Activated T-cell treated with anti-CD3 and anti-CD28 coated beads, Interleukin-2, amount 50 U/mL, for 72 hours (primary cell): ENCODE measurements at places on chromosomes 2 and 18. TPM values are rescaled to one million over a fixed set of nuclear protein-coding genes. Genes with fewer than 3 reads are reported as not detected.

LTBP1 gene
- 0.67 TPM for total RNA-seq

DNA sequence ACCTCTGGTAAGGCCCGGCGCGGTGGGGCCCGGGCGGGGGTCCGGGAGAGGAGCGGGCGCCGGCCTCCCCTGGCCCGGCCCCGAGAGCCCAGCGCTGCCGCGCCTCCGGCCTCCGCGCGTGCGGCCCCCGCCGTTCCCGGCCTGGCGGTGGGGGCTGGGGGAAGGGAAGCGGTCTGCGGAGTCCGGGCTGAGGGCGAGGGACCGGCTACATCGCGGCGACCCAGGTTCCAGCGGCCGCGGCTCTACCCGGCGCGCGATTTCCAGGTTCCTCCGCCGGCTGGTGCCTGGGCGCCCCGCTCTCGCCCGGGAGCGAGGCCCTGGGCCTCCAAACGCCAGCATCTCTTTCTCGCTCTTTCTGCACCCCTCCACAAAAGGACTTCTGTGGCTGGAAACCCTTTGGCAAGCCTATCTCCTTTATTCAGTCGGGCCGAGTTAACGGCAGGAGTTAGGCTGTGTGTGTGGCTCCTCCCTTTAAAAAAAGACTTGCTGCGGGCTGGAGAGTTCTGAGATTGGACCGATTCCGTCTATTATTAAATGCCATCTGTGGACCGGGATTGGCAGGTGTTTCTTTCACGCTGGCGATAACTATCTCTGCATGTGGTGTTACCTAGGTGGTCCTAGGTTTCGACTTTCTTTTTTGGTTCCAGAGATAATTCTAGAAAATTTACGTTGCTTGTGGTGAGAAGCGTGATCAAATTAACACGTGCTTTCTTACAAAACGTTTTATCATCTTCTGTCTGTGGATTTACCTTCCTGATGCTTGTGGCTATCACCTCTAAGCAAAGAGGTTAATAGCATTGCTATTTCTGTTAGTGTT is 592 bp downstream of the ME2 start:
- peak; percentile 35 for DNase-seq

DNA sequence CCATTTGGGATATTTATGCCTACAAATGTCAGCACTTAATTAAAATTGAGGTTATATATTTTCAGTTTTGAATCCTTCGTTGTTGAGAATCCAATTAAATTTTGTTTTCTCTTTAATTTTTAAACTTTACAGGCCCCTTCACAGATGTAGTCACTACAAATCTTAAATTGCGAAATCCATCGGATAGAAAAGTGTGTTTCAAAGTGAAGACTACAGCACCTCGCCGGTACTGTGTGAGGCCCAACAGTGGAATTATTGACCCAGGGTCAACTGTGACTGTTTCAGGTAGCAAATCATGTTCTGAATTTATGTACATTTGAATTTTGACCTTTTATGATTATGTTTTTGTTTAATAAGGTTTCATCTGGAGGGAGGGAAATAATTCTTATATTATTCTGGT is 17.9 kb downstream of the VAPA start:
- DNase-seq = no peak

DNA sequence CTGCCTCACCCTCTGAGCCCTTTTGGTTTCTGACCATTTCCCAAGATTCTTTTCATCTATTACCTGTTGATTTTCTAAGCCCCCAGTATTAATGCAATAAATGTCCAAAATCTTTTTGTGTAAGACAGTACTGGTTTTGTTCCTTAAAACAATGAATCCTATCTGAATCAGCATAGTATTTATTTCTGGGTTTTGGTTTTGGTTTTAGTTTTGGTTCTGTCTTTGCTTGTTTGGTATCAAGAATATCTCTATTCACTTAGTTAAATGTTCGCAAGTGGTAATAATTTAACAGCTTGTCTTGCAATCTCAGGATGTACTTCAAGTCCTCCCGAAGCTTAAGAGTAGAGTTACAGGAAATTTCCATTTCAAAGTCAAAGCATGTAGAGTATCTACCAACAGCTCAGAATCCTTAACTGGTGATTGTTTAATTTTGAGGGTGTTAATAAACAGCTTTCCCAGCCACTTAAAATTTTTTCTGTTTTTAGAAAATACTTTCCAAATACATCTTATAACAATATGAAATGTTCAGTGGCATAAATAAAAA is 67.7 kb upstream of the NEDD4L start:
- no peak for DNase-seq

DSG3 gene
- total RNA-seq = not detected

FHL2 gene
- total RNA-seq = 2.2 TPM
